Stimulated activated CD8-positive, alpha-beta memory T cell treated with anti-CD3 and anti-CD28 coated beads, Interleukin-15, amount 100 ng/mL, for 48 hours (primary cell): ENCODE measurements at places on chromosomes 2 and 18.

GRCh38 chr2:161138429-161138828 lies 21.8 kb upstream of the TANK start:
- no peak for DNase-seq

DNA sequence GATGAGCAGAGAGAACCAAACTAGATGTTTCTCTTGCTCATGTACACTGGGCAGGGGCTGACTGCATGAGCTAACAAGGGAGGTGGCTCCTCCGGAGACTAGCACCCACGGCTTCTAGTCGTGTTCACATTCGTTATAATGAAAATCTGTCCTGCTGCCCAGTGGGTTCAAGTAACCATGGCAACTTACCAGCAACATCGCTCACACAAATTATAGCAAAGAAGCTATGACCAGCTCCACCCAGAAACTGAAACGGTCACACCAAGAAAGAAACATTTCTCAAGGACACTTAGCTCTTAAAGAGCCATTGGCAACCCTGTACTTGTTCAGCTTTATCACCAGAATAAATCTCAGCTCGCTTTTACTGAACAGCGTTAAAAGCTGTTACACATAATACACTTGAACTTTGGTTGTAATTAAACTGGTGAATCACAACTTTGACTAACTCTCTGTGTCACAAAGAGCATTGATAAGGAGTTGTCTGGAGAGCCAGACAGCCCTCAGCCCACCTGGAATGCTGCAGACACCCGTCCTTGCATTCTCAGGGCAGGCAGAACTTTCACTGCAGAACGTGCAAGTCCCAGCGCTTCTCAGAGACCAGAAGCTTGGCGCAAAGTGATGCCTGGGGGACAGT lies 141.2 kb downstream of the PID1 start:
- DNase-seq: no peak

DNA sequence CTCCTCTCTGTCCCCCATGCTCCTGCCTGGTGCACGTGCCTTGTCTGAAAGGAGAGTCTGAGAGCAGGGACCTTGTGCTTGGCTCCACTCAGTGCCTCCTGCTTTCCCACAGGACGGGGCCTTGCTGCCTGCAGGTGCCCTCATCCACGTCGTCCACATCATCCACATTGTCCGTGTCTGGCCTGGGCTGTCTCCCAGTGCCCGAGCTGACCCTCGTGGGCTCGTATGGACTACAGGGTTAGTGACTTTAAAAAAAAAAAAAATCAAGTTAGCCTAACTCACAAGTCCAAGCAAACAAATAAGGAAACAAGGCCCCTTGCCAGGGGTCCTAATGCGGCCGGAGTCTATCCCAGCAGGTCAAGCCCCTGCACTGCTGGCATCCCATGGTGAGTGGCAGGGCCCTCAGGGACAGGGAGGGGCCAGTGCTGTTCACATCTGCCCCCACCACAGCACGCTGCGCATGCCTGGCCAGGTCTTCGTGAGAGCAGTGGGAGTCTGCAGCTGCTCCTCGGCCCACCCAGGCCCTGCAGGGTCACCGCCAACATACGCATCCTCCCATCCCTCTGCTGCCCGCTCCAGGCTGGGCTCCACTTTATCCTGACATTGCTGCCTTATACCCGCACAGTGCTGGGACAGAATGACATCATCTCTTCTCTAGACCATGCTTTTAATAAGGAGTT lies 232.6 kb downstream of the NDUFA10 start:
- DNase-seq: no peak

GRCh38 chr2:47078541-47079482 lies 76.3 kb downstream of the STPG4 start:
- no peak for DNase-seq

- DNase-seq: no peak
Observed at GRCh38 chr2:69827796-69828540, 1.5 kb upstream of the GMCL1 start.

DNA sequence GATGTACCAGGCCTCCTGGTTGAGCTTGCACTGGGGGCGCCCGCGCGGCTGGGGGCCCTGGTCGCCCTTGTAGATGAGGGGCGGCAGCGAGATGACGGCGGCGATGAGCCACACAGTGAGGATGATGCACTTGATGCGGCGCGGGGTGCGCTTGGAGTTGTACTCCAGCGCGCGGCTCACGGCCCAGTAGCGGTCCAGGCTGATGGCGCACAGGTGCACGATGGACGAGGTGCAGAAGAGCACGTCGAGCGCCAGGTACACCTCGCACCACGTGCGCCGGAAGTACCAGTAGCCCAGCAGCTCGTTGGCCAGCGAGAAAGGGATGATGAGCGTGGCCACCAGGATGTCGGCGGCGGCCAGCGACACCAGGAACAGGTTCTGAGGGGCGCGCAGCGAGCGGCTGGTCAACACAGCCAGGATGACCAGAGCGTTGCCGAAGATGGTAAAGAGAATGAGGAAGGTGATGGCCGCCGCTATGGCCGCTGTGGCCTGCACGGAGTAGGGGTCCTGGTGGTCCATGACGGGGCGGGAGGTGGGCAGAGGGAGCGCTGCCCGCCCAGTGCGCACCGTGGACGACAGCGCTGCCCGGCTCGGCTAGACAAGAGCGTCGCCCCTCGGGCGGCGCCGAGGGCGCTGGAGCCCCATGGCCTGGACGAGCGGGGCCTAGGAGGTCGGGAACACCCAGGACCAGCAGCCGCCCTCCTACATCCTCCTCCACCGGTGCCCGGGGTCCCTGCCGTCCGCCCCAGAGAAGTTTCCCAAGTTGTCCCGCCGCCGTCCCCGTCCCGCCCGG lies 544 bp downstream of the ADRA2B start:
- no peak for DNase-seq

DNA sequence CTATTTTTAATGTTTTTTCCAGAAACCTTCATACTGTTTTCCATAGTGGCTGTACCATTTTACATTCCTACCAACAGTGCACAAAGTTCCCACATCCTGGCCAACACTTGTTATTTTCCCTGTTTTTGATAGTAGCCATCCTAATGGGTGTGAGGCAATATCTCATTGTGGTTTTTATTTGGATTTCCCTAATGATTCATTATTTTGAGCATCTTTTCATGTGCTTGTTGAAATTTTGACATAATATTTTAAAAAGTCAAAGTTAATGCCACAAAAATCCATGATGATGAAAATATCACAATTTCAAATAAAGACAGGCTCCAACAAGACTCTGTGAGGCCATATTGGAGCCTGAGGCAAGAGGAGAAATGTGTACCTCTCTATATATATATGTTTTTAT lies 50.2 kb downstream of the VWA3B start:
- no peak for DNase-seq

- DNase-seq: no peak
Observed at GRCh38 chr2:47509821-47510385, 106.9 kb downstream of the MSH2 start.

DNA sequence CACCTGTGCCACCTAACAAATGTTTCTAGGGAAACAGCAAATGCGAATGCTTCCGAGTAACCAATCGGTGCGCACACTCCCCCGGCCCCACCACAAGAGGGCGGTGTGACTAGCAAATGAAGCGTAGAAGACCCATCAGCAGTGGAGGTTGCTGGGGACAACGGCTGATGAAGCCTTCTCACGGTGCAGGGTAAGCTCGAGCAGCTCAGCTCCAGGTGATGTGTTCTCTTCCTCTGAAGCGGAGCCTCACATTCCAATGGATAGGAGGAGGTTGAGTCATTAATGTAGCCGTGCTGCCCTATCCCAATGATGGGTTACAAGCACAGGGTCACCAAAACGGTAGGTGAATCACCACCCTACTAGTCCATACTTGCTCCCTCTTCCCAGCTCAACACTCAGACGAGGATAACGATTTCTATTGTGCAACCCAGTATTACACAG lies 127.6 kb upstream of the TWIST2 start:
- peak; percentile 8 for DNase-seq

DNA sequence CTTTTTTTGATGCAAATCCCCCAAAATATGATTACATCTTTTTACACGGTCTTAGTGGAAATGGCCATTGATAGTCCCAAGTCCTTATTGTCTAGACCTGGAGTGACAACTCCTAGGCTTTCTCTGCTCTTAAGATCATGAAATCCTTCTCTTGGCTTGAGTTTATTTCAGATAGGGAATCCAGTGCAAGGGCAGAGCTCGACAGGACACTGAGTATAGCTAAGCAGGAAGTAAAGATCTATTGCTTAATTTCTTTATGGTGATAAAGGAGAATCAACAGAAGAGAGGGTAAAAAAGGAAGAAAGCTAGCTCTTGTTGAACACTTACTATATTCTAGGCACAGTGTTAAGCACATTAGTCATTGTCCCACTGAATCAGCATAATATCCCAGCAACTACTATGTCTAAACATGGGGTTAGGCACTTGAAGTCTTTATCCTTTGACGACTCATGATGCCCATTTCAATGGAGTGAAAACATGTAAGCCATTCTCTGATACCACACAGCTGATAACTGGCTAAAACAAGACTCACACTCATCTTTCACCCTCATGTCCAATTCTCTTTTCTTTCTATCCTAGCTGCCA lies 74.1 kb upstream of the LRATD1 start:
- DNase-seq: no peak

- DNase-seq: no peak
Observed at GRCh38 chr2:236986524-236987330, 99.0 kb upstream of the COPS8 start.

DNA sequence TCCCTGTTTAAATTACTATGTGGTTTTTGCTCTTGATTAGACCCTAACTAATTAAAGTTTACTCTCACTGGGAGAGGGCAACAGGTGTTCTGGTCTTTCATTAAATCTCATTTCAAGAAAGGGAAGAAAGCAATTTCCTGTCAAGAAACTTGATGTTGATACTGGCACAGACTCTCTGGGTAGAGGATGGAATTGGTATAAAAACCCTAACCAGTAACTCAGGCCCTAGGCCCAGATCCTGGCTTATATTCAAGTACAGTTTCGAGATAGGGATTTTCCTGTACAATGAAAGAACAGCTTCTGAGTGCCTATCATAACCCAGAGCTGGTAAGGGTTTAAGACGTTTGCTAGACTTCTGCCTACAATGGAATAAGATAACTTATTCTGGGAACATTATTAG lies 61.6 kb upstream of the ACYP2 start:
- no peak for DNase-seq

DNA sequence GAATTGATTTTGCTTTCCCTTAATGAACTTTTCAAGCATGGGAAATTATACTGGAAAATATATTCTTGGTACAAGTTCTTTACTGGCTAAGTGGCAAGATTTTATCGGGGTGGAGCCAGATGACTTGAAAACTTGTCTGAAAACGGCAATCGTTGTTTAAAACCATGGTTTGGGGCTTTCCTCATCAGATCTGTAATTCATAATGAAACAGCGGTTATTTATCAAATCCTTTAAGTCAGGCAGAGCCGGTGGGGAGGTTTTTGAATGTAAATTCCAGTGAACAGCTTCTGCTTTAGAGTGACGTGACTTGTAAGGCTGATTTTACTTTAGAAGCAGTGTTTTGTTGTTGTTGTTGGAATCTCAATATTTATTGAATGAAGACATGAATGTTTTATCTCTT lies 2.6 kb downstream of the SEC11C start:
- no peak for DNase-seq

DNA sequence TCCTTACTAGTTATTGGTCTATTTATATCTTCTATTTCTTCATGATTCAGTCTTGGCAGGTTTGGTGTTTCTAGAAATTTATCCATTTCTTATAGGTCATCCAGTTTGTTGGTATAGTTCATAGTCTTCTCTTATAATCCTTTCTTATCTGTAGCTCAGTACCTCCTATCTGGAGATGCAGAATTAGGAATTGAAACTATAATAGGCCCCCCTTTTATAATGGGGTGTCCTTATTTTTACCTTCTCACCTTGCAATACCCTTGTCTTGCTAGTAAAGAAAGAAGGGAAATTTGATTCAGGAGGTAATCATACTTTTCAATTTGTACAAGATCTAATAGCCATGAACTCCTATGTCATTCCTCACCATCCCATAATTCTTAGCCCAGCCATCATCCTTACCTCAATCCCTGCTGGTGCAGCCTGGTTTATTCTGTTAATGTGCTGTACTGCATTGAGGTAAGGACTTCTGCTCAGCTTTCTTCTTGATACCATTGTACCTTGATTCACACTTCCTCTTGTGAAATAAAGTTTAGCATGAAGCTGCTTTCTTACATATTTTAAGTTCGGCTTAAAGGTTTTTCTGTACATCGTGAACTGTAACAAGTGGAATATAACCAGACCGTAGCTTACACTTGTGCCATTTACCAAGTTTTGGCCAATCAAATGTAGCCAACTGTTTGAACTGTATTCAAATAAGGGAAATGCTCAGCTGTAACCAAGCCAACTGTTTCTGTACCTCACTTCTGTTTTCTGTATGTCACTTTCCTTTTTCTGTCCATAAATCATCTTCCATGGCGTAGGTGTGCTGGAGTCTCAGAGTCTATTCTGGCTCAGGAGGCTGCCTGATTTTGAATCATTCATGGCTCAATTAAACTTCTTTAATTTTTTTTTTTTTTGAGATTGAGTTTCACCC lies 40.1 kb upstream of the PTH2R start:
- DNase-seq: no peak

- no peak for DNase-seq
Observed at GRCh38 chr2:241768850-241769249, 7.8 kb upstream of the GAL3ST2 start.

- no peak for DNase-seq
Observed at GRCh38 chr2:226860087-226860486, 24.2 kb downstream of the RHBDD1 start.

- no peak for DNase-seq
Observed at GRCh38 chr2:80288576-80288975, 16.0 kb downstream of the LRRTM1 start.

DNA sequence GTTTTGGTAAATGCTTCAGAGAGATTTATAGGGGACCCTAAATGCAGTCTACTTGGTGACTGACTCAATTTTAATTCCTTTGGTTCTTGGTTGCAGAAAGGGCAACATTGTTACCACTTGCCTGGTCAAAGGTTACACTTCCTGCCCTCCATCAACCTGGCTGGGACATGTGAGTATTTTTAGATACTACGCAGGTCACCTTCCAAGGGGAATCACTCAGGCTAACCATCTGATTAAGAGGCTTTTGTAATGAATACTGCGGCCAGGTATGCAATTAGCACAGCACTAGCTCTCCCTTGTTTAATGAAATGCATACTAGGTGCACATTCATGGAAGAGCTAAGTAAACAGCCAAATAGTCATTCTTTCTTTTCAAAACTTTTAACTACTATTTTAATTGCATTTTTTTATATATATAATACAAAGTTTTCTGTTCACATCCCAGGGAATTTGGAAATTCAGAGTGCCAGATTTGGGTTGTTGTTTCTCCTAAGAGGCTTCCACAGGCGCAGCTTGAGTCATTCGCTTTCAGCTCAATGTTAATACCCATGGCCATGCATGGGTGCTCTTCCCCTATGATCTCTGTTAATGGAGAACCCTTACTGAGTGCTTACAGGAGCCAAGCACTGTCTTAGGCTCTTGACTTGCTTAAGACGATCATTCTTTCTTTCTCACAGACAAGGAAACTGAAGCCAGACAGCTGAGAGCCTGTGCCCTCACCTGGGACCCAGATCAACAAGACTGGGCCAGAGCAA lies 152.2 kb downstream of the MTX2 start:
- no peak for DNase-seq
